Substantia nigra (tissue), 51 donors: ENCODE measurements at places on chromosomes 12 and 14.

DNA sequence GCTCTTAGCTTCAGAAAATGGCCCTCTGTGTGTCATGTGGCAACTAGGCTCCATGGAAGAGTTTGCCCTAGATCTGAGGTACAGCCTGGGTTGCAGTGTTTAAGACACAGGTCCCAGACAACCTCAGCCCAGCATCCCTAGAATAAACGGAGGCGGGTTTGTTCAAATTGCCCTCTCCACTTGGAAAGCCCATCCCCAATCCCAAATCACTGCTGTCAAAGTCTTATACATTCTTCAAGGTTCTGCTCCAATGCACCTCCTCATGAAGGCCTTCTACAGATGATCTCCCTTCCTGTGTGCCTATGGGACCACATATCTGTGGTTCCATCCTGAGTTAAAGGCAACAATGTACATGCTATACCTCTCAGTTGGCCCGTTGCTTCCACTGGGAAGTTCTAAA is 289.8 kb downstream of the DPF3 start:
- DNase-seq: no peak

DNA sequence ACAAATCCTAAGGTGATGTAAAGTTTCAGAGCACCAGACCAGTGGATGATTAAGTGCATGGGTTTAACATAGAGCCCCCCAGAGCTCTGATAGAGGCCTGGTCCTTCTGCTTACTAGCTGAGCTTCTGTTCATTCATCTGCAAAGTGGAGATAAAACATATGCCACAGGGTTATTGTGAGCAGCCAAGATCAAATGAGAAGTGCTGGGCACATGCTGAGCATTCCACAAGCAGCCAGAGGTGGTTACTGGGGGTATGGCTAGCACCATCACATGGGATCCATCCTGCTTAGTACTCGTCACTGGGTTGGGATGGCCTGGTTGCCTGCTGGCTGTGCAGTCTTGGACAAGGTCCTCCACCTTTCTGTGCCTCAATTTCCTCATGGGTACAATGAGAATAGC is 18.0 kb upstream of the SMUG1 start:
- no peak for DNase-seq

GRCh38 chr12:79020106-79020505 is 155.5 kb downstream of the SYT1 start:
- no peak for DNase-seq

- DNase-seq: no peak
Measured at GRCh38 chr12:53766881-53767280, 15.1 kb upstream of the CISTR start.

DNA sequence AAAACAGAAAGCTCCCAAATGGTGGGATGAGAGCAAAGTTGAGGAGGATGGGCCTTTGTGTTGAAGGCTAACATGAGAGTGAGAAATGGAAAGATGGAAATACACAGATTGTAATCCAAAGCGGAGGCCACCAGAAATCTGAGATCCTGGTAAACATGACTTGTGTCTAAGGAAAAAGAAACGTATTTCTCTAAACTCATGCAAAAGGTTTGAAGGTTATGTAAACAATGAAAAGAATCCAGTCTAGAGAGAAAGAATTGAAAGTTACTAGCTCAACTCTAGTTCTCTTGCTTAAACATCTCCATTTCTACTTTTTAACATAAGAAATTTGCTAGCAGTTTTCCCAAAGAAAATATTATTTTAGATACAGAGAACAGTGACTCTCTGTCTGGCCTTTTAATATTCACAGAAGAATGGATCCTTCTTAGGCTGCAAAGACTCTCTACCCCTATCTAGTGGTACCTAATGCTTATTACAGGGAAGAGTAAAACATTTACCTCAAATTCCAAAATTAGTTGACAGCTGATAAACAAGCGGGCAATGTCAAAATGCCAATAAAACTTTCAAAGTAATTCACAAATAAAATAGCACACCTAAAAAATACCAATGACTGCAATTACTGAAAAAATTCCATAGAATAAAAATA is 75.8 kb upstream of the SOX5 start:
- no peak for DNase-seq

DNA sequence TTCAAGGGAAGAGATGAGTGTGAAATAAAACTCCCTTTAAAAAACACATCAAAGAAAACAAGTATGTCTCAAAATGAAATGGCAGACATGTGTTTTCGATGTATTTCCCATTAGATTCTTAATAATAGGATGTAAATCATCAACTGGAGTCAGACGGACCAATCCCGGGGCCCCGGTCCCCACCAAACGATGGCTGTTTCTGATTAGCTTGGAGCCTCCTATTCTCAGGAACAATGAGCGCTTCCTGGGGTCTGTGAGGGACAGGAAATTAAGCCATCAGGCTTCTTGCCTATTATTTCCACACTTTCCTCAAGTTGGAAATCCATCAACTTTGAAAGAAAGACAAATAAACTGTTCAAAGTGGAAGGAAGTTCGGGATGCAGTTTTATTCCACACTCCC is 179.4 kb downstream of the EFCAB11 start:
- no peak for DNase-seq

GRCh38 chr12:132228476-132229192 is 84.4 kb downstream of the NOC4L start:
- DNase-seq: no peak

DNA sequence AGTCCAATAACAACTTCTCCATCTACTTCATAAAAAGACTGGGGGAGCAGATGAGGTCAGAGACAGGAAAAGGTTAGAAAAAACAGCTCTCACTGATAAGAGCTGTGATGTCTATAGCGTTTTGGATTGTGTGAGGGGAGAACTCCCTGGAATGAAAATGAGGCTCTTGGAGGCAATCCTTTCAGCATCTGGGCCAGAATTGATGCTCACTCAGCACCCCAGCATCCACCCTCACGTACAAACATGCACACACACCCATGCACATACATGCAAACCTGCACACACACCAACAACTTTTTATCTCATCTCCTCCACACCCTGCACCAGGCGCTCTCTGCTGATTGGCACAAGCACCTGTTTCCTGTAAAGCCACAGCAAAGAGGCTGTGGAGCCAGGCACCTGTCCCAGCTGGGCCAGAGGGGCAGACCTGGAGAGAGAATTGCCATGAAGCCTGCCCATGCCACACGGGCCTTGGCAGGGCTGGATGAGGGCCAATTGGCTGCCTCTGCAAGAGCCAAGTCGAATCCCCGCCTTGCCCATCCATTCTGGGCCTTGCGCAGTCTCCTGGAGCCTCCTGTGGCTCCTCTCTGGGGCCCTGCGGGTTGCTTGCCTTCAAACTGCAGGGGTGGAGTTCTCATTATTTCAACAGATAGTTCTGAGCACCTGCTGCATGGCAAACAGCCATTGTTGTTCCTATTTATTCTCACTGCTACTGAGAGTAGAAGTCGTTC is 53.1 kb downstream of the SYNE3 start:
- DNase-seq: no peak

GRCh38 chr14:51304941-51305340 is 64.9 kb downstream of the TMX1 start:
- DNase-seq: no peak

GRCh38 chr12:6047249-6048237 is 76.9 kb downstream of the VWF start:
- no peak for DNase-seq

GRCh38 chr12:124512667-124513296 is 54.6 kb downstream of the NCOR2 start:
- peak; percentile 56 for DNase-seq

DNA sequence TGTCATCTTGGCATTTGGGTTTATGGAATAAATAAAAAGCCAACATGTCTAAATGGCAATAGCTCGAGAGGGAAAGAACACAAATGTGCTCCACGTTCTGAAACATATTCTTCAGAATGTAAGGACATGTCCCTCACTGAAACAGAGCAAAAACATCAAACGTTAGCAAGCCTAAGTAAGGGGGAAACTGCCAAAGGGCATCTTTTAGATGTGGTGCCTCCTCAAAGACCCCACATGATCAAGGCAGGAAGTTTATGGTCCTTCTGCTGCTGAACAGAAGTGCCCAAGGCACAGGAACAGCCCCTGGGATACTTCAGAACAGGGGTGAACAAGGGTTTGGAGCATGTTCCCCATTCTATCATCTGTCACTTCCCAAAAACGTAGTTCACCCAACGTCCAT is 227.0 kb downstream of the ANO2 start:
- DNase-seq: no peak

GRCh38 chr12:63276537-63277365 is 125.8 kb upstream of the AVPR1A start:
- DNase-seq: no peak

DNA sequence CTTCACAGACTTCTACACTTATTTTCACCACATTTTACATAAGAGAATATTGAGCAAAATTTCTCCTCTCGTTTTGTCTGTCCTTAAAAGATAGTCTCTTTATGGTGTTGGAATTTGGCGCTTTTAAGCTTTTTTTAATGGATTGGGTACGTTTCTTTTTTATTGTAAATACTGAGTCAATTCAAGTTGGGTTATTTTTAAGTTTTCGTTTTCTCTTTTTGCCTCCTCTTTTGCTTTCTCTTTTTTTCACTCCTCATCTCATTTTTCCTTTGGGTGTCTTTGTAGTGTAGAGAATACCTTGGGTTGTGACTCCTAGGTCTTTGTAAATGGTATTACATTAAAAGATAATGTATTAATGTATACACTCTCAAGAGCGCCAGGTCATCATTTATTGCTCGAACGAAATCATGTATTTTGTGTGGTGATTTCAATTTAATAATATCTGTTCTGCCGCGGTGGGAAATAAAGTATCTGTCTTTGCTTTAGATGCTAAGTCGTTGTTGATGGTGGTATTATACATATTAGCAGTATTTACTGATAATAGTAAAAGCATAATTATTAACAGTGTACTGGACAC is 845 bp downstream of the TMX1 start:
- no peak for DNase-seq

DNA sequence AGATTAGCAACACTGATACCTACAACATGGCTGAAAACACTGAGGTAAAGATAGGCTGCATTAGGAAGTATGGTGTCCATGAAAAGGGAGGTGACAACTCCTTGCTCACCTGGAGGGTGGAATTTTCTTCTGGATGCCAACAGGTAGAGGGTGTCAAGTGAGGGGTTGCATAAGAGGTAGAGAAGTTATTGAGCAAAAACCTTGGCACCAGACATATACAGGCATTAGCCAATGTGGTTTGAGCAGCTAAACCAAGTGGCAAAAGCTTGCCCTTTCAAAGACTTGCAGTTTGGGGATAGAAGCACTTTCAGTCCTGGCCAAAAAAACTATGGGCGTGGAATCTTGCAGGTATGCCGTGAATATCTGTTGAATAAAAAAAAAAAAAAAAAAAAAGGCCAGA is 3.8 kb downstream of the RITA1 start:
- no peak for DNase-seq

DNA sequence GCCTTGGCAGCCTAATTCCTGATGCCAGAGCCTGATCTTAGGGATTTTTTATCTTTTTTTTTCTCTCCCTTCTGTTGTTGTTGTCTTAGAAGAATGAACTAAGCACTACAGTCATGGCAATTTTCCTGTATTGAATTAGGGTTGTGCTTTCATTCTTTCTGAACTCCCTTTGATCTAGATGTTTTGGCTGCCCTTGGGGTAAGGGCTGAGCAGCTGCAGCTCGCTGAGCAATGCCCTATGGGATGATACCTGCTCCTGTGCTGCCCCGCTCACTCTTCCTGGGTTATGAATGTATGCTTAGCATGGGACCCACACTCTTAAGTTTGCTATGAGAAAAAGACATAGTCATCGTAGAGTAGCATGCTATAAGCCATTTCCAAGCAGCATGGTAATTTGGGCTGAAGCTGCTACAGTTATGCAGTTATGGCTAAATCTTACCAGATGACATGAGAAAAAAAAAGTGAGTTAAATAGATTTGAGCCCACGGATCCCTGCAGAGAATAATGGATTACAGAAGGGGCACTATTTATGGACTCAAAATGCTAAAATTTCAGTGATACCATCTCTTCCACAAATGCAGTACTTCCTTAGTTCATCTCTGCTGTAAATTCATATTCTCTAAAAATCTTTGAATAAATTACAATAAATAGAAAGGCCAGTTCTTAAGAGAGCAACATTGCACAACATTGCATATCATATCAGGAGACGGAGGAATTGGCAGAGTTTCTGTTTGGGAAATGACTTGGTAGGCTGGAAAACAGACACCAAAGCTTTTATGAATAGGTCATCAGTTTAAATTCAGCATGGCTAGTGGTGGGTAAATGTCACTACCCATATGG is 79.2 kb upstream of the PTHLH start:
- no peak for DNase-seq

- DNase-seq: peak; percentile 16
Measured at GRCh38 chr12:92570056-92570753, 132.6 kb upstream of the PLEKHG7 start.

- DNase-seq: no peak
Measured at GRCh38 chr14:55157080-55157479, 28.0 kb downstream of the LGALS3 start.

DNA sequence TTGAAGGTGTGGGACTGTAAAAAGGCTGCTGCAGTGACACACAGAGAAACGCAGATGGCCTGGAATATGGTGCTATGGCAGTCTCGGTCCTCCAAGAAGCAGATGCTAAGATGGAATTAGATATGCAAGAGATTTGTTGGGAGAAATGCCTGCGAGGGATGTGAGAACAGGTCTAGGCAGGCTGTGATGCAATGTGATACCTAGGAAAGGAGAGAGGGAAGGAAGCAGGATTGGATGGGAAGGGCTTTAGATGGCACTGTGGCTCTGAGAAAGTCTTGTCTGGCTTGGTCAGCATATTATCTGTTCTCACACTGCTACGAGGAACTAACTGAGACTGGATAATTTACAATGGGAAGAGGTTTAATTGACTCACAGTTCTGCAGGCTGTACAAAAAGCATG is 374.4 kb downstream of the BCAT1 start:
- no peak for DNase-seq

GRCh38 chr12:111606767-111607230 is 7.7 kb upstream of the ATXN2 start:
- no peak for DNase-seq

DNA sequence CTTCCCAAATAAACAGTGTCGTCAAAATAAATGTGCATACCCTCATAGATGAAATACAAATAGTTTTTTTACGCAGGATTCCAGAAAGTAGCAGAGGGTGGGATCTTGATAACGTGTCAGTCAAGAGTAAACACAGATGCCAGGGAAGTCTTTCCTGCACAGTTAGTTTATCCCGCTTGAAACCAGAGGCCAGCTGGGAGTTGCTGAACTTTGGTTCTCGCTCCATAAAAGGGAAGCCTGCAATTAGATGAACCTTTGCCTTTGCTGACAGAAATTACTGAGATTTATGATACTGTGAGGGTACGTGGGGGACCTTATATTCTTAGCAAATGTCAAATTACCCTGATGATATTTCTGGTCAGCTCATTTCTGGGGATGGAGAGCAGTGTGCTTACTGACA is 18.9 kb downstream of the FAR2 start:
- no peak for DNase-seq

GRCh38 chr12:23750923-23751322 is 198.5 kb downstream of the SOX5 start:
- DNase-seq: no peak

GRCh38 chr12:24586293-24586692 is 362.6 kb downstream of the BCAT1 start:
- no peak for DNase-seq
